ENCODE measurements at places on chromosomes 2 and 18. TPM values are rescaled to one million over a fixed set of nuclear protein-coding genes. Genes with fewer than 3 reads are reported as not detected.
A peak's percentile ranks its signal among the peaks of the same experiment; 100 is the strongest.

The ZBTB7C gene
- total RNA-seq, result 11.2 TPM

DNA sequence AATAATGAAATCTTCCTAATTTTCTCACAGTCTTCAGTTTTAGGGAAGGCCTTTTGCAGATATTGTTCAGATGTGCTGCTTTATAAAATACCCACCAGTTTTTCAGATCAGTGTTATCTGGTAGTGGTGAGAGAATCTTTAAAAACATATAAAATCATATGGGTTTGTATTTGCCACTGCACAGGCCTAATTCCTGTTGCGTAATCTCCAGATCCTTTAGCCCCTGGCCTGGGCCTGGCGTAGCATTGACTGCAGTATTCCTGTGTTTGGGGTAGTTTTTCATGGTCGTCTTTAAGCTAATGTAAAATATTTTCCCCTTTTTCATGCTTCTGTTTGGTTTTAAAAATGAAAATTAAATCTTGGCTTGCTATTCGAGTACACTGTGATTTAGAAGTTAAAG is 43.2 kb downstream of the TSHZ1 start:
- DNase-seq, result no peak
- no peaks in the 10 kb centered on the region for H3K4me1 ChIP-seq
- H3K4me3 ChIP-seq, result no peak overlapping the region
- no peaks in the 10 kb centered on the region for H3K36me3 ChIP-seq

DNA sequence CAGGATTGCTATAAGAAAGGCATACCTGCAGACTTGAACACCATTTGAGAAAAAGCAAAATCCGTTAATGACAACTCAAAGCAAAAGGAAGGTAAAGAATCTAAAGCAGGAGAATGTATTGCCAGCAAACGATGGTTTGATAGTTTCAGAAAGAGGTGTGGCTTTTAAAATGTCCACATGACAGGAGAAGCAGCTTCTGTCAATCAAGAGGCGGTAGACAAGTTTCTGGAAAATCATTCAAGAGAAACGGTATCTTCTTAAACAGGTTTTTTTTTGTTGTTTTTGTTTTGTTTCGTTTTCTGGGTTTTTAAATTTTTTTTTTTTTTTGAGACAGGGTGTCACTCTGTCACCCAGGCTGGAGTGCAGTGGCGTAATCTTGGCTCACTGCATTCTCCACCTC is 13.8 kb downstream of the CLEC4F start:
- H3K27ac ChIP-seq, result no peak overlapping the region
- no peaks in the 10 kb centered on the region for H3K4me1 ChIP-seq
- no peak overlapping the region for H3K4me3 ChIP-seq
- no peak for DNase-seq
- H3K27me3 ChIP-seq, result no peaks in the 10 kb centered on the region

DNA sequence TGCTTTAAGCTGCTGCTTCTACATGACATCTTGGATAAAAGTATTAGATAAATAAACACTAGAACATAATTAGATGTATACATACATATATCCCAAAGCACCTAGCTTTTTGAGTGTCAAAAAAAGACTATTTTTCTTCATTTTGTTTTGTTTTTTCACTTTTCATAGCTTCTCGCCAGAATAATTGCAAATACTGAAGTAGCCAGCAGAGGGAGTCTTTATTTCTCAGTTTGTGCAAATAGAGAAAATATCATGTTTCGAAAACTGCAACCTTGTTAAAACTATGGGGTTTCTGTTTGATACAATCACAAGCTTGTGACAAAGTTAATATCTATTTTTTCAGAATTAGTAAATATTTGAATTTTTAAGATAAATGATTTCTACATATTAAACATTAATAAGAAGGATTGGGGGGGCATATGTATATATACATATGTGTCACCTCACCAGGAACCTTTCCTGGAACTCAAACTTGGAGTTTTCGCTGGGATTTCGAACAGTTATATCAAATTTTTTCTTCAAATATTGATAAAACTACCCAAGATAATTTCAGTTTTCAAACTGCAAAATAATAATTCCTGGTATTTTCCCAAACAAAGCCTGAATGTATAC is 61.0 kb downstream of the GRB14 start:
- DNase-seq, result no peak
- H3K27ac ChIP-seq, result no peak overlapping the region
- H3K36me3 ChIP-seq, result no peaks in the 10 kb centered on the region
- no peaks in the 10 kb centered on the region for H3K4me1 ChIP-seq

- DNase-seq, result no peak
- no peaks in the 10 kb centered on the region for H3K4me1 ChIP-seq
- H3K36me3 ChIP-seq, result no peaks in the 10 kb centered on the region
Observed at GRCh38 chr2:100989666-100990065, 12.4 kb upstream of the RPL31 start.

The TIA1 gene
- 168 TPM for total RNA-seq

DNA sequence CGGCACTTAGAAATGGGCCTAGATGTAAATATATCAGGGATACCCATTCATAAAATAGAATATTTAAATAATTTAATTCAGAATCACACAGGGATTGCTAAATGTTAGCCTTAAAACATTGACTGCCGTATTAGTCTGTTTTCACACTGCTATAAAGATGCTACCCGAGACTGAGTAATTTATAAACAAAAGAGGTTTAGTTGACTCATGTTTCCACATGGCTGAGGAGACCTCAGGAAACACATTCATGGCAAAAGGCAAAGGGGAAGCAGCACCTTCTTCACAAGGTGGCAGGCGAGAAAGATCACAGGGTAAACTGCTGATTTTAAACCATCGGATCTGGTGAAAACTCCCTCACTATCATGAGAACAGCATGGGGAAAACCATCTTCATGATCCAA is 223.6 kb upstream of the GULP1 start:
- H3K36me3 ChIP-seq, result no peaks in the 10 kb centered on the region
- no peak overlapping the region for H3K4me3 ChIP-seq
- no peak overlapping the region for H3K27ac ChIP-seq

DNA sequence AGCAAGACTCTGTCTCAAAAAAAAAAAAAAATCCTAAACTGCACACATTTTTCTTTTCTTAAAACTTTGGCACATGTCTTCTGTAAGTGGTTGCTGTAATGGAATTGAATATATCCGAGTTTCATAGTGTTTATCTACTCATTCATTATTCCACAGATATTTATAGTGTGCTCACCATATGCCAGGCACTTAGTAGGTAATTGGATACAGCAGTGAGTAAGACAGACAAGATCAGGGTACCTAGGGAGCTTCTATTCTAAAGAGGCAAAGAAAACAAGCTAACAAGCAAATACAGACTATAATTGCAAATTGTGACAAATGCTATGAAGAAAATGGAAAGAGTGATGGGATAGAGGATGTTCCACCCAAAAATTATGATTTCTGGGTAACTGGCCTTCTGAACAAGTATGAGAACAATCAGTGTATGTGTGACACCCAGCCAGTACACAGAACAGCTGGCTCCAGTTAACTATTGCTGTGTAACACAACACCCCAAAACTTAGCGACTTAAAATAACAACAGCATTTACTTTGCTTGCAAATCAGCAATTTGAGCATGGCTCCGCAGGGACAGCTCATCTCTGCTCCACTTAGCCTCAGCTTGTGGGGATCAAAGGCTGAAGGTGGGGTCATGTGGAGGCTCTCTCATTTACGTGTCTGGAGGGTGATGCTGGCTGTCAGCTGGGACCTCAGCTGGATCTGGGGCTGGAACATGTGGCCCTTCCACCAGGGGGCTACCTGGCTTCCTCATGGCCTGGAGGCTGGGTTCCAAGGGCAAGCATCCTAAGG is 224.9 kb downstream of the INSIG2 start:
- no peak overlapping the region for H3K4me3 ChIP-seq
- H3K4me1 ChIP-seq, result no peaks in the 10 kb centered on the region
- H3K27ac ChIP-seq, result no peak overlapping the region
- H3K27me3 ChIP-seq, result no peaks in the 10 kb centered on the region
- H3K36me3 ChIP-seq, result no peaks in the 10 kb centered on the region
- DNase-seq, result no peak

GRCh38 chr2:144998435-144998834 is 478.5 kb upstream of the ZEB2 start:
- H3K4me1 ChIP-seq, result no peaks in the 10 kb centered on the region
- no peak overlapping the region for H3K4me3 ChIP-seq
- H3K36me3 ChIP-seq, result no peaks in the 10 kb centered on the region
- peak overlapping the region; percentile 56 for H3K27ac ChIP-seq

DNA sequence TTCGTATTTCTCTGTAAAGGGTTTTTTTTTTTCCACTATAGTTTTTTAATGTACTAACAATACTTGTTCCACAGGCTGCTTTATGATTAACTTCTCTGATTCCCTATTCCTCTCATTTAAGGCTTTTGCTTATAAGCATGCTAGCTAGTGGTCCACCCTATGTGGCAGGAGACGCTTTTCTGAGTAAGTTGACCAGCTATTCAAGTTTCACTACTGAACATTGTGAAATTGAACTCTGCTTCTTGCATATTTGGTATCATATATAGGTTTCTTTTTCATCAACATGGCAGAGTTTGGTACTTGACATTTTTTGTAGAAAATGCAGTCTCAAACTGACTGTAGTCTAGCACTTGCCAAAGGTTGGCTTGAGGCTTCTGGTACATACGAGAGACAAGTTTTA is 74.2 kb downstream of the OTX1 start:
- H3K27me3 ChIP-seq, result no peaks in the 10 kb centered on the region
- no peak for DNase-seq
- H3K36me3 ChIP-seq, result no peaks in the 10 kb centered on the region
- H3K4me1 ChIP-seq, result no peaks in the 10 kb centered on the region

- DNase-seq, result no peak
- no peaks in the 10 kb centered on the region for H3K36me3 ChIP-seq
- no peak overlapping the region for H3K4me3 ChIP-seq
- no peaks in the 10 kb centered on the region for H3K4me1 ChIP-seq
- H3K27me3 ChIP-seq, result no peaks in the 10 kb centered on the region
Observed at GRCh38 chr2:211611061-211611518, 927.5 kb downstream of the ERBB4 start.

DNA sequence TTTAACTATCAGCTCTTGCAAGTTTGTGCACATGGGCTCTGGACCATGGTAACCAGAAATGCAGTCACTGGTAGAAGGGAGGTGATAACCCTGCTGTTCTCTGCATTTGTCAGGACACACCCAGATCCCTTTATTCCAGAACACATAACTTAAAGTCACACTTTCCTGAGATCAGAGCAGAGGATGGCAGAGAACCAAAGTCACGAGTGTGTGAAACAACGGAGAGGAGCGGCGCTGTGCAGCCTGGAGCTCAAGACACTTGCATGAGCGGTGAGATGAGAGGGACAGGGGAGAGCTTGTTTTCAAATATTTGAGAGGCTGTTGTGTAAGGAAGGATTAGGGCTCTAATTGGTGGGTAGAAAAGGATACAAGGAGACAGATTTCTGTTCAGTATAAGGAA is 43.3 kb upstream of the AAK1 start:
- H3K4me1 ChIP-seq, result peaks cover 6% of the 10 kb centered on the region
- no peaks in the 10 kb centered on the region for H3K27me3 ChIP-seq
- peak overlapping the region; percentile 61 for H3K27ac ChIP-seq
- no peak overlapping the region for H3K4me3 ChIP-seq
- H3K36me3 ChIP-seq, result no peaks in the 10 kb centered on the region

DNA sequence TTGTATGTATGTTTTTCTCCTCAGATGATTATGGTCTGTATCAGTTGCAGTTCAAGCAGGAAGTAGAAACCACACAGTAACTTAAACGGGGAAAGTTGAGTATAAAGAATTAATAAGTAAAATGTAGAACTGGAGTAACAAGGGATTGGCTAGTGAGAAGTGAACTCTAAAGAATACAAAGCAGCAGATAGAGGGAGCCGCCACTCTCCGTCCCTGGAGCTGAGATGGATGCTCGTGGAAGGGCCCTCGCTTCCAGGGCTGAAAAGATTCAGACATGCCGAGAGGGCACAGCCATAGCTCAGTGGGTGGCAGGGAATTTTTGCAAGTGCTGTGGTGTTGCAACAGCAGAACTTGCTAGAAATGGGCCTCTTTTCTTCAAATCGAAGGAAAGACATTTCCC is 155.8 kb downstream of the COL6A3 start:
- H3K4me1 ChIP-seq, result peaks cover 7% of the 10 kb centered on the region
- no peak for DNase-seq
- no peaks in the 10 kb centered on the region for H3K36me3 ChIP-seq

GRCh38 chr2:37529830-37530415 is 141.5 kb downstream of the CDC42EP3 start:
- no peaks in the 10 kb centered on the region for H3K27me3 ChIP-seq
- no peak for DNase-seq
- H3K27ac ChIP-seq, result no peak overlapping the region
- H3K4me3 ChIP-seq, result no peak overlapping the region
- no peaks in the 10 kb centered on the region for H3K4me1 ChIP-seq
- no peaks in the 10 kb centered on the region for H3K36me3 ChIP-seq

The ANTXR1 gene
- 122 TPM for total RNA-seq

- no peak overlapping the region for H3K27ac ChIP-seq
- peaks cover 3% of the 10 kb centered on the region for H3K27me3 ChIP-seq
- H3K36me3 ChIP-seq, result no peaks in the 10 kb centered on the region
- peaks cover 18% of the 10 kb centered on the region for H3K4me1 ChIP-seq
- peak overlapping the region; percentile 30 for H3K4me3 ChIP-seq
Observed at GRCh38 chr2:15940661-15941480, 521 bp downstream of the MYCN start.

DNA sequence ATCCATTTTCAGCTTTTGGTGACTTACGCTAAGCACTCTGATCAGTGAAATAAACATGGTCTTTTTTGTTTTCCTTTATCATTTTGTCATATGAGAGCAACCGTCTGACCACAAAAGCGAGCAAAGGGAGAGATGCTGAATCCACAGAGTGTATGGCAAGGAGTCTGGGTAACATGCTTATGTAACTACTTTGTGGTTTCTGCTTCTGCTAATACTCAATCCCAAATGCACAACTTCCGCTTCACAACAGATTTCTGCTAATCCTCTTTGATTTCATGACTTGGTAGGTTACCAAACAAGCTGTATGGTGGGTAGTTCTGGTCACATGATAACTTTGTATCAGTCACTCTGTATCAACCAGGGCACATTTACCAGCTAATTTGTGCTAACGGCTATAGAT is 908.4 kb upstream of the CRIM1 start:
- H3K4me3 ChIP-seq, result no peak overlapping the region
- DNase-seq, result no peak
- H3K36me3 ChIP-seq, result no peaks in the 10 kb centered on the region
- no peaks in the 10 kb centered on the region for H3K27me3 ChIP-seq
- no peak overlapping the region for H3K27ac ChIP-seq
- H3K4me1 ChIP-seq, result no peaks in the 10 kb centered on the region

The DLX2 gene
- total RNA-seq, result not detected

The MYL12A gene
- 256 TPM for total RNA-seq

DNA sequence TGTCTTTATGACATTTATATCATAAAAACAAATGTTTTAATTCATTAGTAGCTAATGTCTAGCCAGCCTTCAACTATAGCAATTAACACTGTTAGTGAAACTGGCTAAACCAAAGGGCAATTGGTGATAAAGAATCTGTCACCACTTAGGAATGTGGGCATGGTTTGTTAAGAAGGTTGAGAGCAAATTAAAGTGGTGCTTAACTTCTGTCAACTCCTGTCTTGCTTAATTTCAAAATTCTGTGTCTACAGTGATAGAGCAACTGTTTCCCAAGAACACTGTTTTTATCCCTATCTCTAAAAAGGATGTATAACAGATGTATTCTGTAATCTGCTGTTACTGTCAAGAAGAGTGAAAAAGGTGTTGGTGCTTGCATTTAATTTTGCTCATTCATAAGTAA is 36.5 kb downstream of the CFAP36 start:
- no peak overlapping the region for H3K4me3 ChIP-seq
- no peak overlapping the region for H3K27ac ChIP-seq
- no peaks in the 10 kb centered on the region for H3K27me3 ChIP-seq
- H3K4me1 ChIP-seq, result no peaks in the 10 kb centered on the region
- H3K36me3 ChIP-seq, result no peaks in the 10 kb centered on the region

- H3K27ac ChIP-seq, result no peak overlapping the region
- H3K4me3 ChIP-seq, result no peak overlapping the region
- no peaks in the 10 kb centered on the region for H3K36me3 ChIP-seq
- DNase-seq, result no peak
- no peaks in the 10 kb centered on the region for H3K4me1 ChIP-seq
- no peaks in the 10 kb centered on the region for H3K27me3 ChIP-seq
Observed at GRCh38 chr18:48374423-48375149, 34.6 kb downstream of the ZBTB7C start.

The DCC gene
- total RNA-seq, result 3.2 TPM

The LCT gene
- total RNA-seq, result 0.07 TPM
